Head of caudate nucleus (tissue), 42 donors: ENCODE measurements at places on chromosomes 7 and 10.

DNA sequence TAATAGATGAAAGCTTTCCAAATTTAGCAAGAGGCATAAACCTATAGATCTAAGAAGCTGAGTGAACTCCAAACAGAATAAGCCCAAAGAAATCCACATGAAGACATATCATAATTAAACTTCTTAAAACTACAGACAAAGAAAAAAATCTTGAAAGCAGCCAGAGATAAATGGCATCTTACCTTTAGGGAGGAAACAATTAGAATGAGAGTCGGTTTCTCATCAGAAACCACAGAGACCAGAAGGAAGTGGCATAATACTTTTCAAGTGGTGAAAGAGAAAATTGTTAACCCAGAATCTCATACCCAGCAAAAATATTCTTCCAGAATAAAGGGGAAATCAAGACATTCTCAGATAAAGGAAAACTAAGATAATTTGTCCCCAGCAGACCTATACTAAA is 98.9 kb upstream of the NANOS1 start:
- no peak for DNase-seq

DNA sequence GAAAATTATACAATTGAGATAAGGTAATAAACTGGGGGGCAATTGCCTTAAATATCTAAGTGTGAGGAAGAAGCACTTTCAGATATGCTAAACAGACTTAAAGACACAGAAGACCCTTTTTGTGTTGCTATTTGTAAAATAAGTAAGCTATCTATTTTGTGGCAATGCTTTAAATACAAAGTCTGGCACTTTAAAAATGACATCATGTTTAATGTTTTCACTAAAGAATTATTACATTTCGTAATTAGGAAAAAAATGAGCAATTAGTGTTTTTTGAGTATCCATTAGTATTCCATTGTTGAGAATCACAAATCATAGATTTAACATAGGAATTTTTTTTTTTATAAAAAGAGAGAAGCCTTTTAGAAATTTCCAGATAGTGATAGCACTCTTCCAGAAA is 2.1 kb downstream of the CREB5 start:
- DNase-seq, result no peak

GRCh38 chr7:98265841-98266271 is 13.8 kb upstream of the TECPR1 start:
- no peak for DNase-seq

DNA sequence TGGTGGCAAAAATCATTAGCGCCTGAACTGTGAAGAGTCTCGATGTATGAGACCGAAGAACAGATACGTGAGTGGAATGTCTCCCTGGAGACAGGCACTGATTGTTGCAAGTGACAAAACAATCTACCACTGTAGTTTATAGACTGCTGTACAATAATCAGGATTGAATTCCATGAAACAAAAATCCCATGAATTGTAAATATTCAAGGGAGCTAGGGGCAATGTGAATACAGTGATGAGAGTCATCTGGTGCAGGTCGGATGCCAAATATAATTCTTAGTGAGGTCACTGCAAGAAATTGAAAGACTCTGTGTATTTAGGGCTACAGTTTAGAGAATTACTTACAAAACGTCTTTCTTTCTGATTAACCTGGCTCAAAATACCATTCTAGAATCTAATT is 594.4 kb upstream of the VSTM2A start:
- no peak for DNase-seq

DNA sequence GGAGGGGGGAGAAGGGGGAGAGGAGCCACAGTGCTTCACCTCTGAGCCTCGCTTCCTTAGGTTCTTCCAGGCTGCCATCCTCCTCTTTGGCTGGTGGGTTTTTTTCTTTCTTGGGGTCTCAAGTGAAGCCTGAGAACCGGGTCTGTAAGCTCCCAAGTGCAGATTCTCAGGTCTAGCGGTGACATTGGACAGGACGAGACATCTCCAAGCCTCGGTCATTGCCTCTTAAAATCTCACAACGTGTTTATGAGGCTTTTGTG is 817 bp upstream of the IL15RA start:
- no peak for DNase-seq

DNA sequence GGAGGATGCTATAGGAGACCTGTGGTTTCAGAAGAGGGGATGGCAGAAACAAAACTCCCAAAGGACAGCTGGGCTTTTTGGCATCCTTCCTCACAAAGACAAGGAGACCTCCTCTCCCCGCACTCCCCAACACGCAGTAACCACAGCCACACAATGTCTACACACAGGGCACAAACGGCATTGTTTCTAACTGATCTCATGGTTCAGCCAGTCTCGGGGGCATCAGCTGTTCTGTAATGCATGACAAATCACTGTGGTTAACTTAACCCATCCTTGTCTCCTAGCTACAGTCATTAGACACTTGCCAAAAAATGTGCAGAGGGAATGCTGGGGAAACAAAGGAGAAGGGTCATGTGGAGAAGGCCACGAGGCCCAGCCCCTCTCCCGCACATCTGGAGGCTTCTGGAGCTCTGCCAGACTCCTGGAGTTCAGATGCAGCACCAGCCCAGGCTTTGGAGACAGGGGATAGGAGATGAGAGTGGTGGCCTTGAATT is 7.6 kb upstream of the ADAMTS14 start:
- peak; percentile 78 for DNase-seq

DNA sequence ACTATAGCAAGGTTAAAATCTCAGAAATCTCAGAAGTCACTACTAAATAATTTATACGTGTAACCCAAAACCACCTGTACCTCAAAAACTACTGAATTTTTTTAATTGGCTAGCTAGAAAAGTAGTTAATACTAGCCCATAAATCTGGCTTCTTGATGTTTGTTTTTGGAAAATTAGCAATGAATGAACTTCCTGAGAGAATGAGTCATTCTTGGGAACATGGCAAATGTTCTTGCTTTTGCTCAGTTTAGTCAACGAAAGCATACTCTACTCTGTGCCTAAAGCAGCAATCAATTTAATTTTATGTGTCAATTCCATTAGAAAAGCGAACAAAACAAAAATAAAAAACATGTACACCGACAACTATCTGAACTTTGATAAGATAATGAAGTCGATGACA is 69.2 kb downstream of the SEMA3E start:
- no peak for DNase-seq

DNA sequence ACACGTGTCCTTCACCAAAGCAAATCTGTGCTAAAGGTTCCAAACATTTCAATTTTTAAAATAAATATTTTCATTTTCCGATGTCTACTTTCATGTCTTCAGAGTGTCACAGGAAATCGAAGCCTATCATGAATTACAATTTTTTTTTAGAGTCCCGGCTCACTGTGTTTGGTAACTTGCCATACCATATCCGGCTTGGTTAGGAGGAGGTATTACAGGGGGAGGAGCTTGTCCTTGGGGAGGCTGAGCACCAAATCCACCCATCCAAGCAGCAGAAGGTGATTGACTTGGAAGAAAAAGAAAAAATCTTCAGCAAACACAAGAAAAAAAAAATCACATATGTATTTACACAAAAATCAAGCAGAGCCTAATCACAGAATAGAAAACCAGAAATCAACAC is 21.3 kb downstream of the TIAL1 start:
- no peak for DNase-seq

- no peak for DNase-seq
Measured at GRCh38 chr7:132394283-132395198, 181.7 kb downstream of the PLXNA4 start.
